ENCODE measurements at places on chromosomes 6 and 20. TPM values are rescaled to one million over a fixed set of nuclear protein-coding genes. Genes with fewer than 3 reads are reported as not detected.

- H3K27me3 ChIP-seq = peaks cover 12% of the 10 kb centered on the region
- no peak overlapping the region for H3K4me3 ChIP-seq
- DNase-seq = no peak
- no peak overlapping the region for H3K27ac ChIP-seq
- H3K36me3 ChIP-seq = no peaks in the 10 kb centered on the region
Measured at GRCh38 chr6:104591573-104592334, 268.0 kb downstream of the HACE1 start.

DNA sequence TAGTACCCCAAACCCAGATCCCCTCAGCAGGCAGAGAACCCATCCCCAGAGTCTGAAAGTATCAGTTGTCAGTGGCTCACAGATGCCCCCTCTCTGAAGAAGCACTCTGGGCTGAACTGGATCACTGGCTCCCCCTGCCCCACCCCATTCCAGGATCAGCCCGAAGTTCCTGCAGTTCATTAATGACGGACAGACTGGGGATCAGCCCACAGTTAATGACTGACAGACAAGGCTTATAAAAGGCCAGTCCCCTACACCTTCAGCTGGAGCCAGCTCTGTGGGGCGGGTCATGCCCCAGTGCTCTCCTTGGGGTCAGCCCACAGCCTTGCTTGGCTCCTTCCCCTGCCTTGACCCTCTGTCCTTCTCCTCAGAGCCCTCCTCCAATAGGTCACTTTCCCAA, 21.7 kb downstream of the KIAA1755 start:
- no peak overlapping the region for H3K4me3 ChIP-seq
- H3K4me1 ChIP-seq = no peaks in the 10 kb centered on the region
- peaks cover 3% of the 10 kb centered on the region for H3K27me3 ChIP-seq
- DNase-seq = no peak
- H3K36me3 ChIP-seq = no peaks in the 10 kb centered on the region

- H3K36me3 ChIP-seq = peaks cover 17% of the 10 kb centered on the region
- peak overlapping the region; percentile 90 for H3K27ac ChIP-seq
- peak overlapping the region; percentile 91 for H3K4me3 ChIP-seq
- H3K27me3 ChIP-seq = peaks cover 2% of the 10 kb centered on the region
- peaks cover 34% of the 10 kb centered on the region for H3K4me1 ChIP-seq
- no peak for DNase-seq
Measured at GRCh38 chr6:33207552-33208090, 679 bp upstream of the RING1 start.

GRCh38 chr6:38354905-38355304, 284.8 kb downstream of the BTBD9 start:
- no peak for DNase-seq
- H3K36me3 ChIP-seq = no peaks in the 10 kb centered on the region
- H3K4me1 ChIP-seq = peaks cover 2% of the 10 kb centered on the region
- peaks cover 1% of the 10 kb centered on the region for H3K27me3 ChIP-seq
- no peak overlapping the region for H3K4me3 ChIP-seq

Gene TOX2
- 0.26 TPM for total RNA-seq

DNA sequence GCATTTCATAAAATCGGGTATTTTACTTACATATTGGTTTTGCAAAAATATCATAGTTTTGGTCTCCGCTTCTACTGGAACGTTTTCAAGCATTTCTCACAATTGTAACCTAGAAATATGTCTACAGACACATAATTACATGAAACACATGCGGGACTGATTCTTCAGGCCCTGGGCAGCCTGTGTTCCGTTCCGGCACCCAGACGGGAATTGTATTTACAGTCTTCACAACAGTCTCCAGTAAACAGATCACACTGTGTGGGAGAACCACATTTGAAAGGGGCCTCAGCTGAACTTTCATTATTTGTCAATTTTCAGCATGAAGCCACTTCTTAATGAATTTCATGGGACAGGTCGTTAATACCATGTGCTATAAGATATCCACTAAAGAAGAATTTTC, 196.9 kb downstream of the DST start:
- no peaks in the 10 kb centered on the region for H3K4me1 ChIP-seq
- no peak for DNase-seq
- no peak overlapping the region for H3K4me3 ChIP-seq

Gene HSPA12B
- not detected for total RNA-seq

GRCh38 chr6:133341607-133342158, 100.5 kb downstream of the EYA4 start:
- no peaks in the 10 kb centered on the region for H3K27me3 ChIP-seq
- H3K36me3 ChIP-seq = no peaks in the 10 kb centered on the region
- DNase-seq = no peak
- no peaks in the 10 kb centered on the region for H3K4me1 ChIP-seq
- no peak overlapping the region for H3K4me3 ChIP-seq

GRCh38 chr6:38470548-38470947, 169.2 kb downstream of the BTBD9 start:
- no peaks in the 10 kb centered on the region for H3K4me1 ChIP-seq
- H3K36me3 ChIP-seq = no peaks in the 10 kb centered on the region
- H3K4me3 ChIP-seq = no peak overlapping the region
- no peaks in the 10 kb centered on the region for H3K27me3 ChIP-seq

Gene CCDC170
- not detected for total RNA-seq

DNA sequence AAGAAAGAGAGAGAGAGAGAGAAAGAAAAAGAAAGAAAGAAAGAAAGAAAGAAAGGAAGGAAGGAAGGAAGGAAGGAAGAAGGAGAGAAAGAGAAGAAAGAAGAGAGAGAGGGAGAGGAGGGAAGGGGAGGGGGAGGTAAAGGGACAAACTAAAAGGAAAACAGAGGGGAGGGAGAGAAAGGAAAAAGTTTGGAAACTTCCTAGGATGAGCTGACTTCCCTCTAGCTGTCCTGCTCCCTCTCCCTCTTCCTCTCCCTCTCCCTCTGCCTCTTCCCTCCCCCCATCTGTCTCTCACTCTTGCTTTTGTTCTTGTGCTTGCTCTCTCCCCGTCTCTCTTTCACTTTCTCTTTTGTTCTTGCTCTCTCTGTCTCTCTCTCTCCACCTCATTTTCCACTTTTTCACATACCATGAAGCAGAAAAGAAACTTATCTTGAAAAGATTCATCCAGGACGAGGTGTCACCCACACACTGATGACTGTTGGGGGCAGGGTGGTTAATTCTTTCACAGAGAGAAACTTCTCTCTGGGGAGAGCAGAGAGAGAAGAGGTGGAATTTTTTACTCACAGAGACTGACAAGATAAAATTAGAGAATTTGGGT, 56.4 kb upstream of the DUSP22 start:
- H3K27me3 ChIP-seq = no peaks in the 10 kb centered on the region
- H3K27ac ChIP-seq = peak overlapping the region; percentile 95
- H3K36me3 ChIP-seq = peaks cover 4% of the 10 kb centered on the region
- H3K4me3 ChIP-seq = peak overlapping the region; percentile 80
- H3K4me1 ChIP-seq = peaks cover 28% of the 10 kb centered on the region

Gene SIGLEC1
- total RNA-seq = 0.20 TPM

DNA sequence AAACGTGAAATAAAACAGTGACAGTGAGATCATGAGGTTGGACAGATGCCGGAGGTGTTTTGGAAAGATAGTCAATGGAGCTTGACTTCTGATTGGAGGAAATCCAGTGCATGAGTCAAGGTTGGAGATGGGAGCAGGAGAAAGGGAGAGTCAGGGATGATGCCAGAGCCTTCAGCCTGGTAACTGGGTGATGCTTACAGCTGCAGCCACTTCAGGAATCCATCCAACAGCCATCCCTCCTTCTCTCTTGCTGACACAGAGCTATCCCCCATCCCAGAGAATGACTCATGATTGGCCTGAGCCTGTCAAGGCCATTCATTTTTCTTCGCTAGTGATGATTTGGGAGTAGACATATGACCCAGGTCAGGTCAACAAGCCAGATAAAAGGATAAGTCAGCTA, 112.8 kb downstream of the SAMD5 start:
- H3K4me3 ChIP-seq = no peak overlapping the region
- no peak overlapping the region for H3K27ac ChIP-seq
- no peaks in the 10 kb centered on the region for H3K36me3 ChIP-seq
- no peaks in the 10 kb centered on the region for H3K27me3 ChIP-seq
- DNase-seq = no peak

Measured in activated naive CD8-positive, alpha-beta T cell treated with anti-CD3 and anti-CD28 coated beads, Interleukin-2, amount 10 ng/mL, durations not matched to agents 7 days and 5 days (primary cell).